Suppressor macrophage (primary cell): ENCODE measurements at places on chromosomes 11 and 22.

GRCh38 chr11:57095417-57095816 lies 86.3 kb upstream of the LRRC55 start:
- DNase-seq, result no peak

DNA sequence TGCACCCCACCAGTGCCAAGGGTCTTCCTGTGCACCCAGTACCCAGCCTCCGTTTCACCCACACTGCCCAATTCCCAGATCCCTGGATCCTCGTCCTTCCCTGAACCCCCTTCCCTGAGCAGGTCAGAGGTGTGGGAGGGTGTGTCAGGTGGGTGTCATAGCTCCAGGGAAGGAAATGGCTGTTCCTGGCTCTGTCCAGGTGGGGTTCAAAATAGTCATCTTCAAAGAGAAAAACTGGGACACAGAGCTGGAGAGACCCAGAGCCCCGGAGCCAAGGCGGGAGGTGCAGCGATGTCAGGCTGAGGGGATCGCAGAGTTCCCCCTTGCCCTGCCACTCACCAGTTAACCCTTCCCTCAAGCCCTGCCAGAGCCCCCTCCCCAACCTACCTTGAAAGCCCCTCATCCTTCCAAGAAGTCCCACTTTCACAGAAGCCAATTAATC lies 698 bp downstream of the C1QTNF4 start:
- DNase-seq, result no peak

DNA sequence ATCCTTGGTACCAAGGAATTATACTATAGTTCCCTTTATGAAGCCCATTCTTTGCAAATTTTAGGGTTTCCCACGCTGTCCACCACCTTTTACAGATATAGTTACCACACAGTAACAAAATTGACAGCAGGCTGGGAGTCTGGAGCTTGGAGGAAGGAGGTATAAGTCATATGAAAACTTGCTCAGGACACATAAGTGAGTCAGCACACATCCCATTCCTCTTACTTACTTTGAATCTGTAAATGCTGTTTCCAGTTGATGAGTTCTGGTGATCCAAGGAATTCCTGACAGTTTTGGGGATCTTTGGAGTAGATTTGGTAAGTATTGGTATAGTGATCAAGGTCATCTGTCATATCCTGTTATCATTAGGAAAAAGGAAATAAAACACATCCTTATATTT lies 19.2 kb downstream of the GLYAT start:
- DNase-seq, result no peak

DNA sequence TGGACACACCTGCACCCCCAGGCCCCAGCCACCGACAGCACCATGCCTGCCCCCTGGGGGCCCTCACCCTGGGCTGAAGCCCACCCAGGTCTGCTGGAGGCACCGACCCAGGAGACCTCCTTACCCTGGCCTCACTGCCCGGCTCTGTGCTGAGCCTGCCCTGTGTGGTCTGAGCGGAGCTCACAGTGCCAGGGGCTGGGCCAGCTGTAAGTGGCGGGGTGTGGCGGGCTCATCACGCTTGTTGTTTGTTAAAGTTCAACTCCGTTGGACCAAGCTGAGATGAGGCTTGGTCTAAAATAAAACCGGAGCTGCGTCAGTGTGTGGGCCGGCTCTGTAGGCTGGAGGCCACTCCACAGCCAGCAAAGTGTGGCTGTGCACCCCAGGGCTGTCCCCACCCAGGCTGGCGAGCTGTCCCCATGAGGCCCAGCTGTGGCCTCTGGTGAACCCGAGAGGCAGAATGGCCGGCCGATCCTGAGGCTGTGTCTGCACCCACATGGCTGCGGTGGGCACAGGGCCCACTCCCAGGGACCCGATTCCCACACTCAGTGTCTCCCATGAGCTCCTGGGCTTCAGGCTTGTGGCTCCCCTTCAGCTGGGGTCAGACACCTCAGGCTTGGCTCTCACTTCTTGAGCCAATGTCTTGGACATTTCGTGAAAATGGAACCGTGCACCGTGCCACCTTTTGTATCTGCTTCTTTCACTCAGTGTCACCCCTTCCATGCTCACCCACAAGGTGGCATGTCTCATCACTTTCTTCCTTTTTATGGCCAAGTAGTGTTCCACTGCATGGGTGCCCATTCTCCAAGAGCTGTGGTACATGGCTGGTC lies 137.9 kb downstream of the CTTN start:
- no peak for DNase-seq

- no peak for DNase-seq
Measured at GRCh38 chr22:11605468-11605981, 3922.5 kb upstream of the OR11H1 start.

DNA sequence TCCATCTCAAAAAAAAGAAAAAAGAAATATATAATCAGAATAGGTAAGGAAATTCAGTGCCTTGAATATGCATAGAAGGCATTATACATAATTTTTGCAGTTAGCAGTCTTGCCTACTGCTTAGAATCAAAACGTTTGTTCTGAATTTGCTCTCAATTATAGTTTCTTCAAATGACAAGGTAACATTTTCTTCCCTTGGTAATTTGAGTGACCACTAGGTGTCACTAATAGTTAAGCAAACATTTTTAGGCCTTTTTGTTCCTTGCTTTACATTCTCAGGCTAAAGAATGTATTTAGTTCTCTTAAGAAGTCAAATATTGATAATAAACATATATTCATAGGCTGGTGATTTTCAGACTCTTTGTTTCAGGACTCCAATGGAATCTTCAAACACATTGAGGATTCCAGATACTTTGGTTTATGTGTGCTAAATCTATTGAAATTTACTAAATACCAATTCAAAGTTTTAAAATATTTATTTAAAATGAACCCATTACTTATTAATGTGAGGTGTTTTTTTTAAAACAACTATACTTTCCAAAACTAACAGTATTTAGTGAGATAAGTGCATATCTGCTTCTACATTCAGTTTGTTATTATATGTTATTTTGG lies 55.0 kb upstream of the DEPDC7 start:
- DNase-seq, result peak; percentile 71

DNA sequence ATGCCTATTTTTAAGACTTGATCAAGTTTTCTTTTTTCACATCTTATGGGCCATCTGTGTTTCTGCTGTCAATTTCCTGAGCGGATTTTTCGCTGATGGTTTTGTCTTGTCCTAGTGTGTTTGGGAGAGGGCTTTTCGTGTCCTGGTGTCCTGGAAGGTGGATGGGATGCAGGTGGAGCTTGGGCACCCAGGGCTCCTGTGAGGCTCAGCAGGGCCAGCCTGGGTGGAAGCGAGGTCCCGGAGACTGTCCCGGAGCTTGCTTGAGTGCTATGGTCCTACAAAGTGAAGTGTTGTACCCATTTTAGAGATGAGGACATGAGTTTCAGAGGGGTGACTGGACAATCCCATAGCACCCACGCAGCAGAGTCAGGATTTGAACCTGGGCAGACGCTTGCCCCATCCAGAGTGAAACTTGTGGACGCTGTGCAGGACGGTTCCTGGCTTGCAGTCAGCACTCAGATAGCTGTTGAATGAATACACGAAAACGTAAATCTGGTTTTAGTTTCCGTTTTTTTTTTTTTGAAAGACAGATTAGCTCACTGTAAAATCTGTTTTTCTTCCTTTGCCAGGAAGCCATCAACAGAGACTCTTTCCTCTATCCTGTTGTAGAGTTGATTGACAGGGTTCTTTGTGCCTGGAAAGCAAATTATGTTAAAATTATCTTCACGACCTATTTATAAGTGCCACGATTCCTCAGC lies 64.1 kb downstream of the TBC1D22A start:
- DNase-seq, result no peak

DNA sequence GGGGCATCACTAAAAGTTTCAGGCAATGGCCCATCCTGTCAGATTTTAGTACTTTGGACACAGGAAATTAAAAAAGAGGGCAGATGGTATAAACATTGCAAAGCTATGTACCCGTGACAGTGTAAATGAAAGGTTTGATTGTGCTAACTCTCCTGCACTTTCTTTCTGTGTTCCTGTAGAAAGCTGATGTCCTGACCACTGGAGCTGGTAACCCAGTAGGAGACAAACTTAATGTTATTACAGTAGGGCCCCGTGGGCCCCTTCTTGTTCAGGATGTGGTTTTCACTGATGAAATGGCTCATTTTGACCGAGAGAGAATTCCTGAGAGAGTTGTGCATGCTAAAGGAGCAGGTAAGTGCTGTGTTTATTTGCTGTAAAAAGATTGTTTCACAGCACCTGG lies 10.3 kb downstream of the CAT start:
- DNase-seq, result no peak

DNA sequence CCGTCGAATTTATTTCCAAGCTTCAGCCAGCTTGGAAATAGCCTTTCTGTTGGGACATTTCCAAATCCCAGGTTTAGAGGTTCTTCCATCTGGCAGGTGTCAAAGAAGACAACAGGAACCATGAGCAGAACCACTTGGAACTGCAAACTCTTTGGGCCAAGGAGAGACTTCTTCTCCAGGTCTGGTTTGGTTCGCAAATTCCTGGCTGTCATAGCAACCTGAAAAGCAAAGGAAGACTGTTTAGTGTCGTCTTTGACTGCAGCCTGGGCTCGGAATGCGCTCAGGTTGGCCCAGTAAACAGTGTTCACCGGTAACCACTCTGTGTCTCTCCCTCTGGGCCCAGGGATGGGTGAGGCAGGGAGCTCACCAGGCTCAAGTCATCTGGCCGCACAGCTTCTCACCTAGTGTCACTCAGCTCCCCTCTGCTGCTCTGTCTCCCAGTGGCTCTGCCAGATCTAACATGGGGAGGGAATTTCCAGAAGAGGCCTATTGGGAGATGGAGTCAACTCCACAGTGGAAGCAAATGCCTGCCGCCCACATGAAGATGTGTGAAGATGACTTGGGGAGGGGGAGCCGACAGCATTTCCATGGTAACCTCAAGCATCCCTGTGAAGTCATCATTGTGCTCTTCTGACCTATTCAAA lies 11.9 kb upstream of the CLMP start:
- no peak for DNase-seq

DNA sequence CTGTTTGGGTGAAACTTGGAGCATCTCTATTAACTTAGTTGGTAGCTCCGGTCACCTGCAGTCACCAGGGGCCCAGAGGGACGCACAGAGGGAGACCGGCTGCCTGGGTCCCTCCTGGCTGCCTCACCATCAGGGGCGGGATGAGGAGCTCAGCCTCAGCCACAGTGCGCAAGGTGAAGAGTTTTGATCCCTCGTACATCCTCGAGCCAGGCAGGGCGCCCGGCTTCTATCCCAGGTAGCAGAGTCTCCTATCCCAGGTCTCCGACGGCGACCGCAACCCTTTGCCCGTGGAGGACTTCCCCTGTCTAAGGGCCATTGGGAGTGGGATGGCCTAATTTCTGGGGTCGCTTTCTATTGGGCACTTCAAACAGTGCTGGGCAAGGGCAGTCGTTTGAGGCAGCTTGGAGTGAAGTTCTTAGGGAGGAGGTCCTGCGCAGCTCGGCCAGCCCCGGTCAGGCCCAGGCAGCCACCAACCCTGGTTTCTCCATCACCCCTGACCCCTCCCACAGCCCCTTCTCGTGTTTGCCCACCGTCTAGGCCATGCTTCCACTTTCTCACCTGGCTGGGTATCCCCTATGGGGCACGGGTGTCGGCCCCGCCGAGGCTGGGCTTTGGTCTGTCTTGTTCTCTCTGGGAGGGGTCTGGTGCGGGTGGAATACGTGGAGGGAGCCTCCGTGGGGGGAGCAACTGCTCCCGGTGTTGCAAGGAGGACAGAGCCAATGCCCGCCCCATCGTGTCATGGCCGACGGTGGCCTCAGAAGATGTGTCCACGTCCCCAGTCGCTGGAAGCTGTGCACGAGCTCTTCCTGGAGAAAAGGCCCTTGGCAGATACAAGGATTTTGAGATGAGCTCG lies 3.6 kb upstream of the MRGPRG start:
- DNase-seq, result no peak

DNA sequence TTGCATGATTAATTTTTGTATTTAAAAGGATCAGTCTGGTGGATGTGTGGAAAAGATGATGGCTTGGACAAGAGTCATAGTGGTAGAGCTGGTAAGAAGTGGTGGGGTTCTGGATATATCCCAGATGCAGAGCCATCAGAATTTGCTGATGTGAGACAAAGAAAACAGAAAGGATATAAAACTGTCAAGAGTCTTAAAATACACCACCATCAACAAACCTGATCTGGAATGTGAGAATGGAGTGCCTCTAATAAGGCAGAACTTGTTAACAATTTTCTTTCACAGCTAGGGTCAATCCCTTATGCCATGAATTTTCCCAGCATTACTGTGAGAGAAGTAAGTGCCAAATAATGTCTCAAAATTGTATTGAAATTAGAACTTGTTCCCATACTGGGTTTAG lies 215.4 kb downstream of the METTL15 start:
- no peak for DNase-seq

- peak; percentile 35 for DNase-seq
Measured at GRCh38 chr11:75583718-75584658, 21.9 kb downstream of the SERPINH1 start.

DNA sequence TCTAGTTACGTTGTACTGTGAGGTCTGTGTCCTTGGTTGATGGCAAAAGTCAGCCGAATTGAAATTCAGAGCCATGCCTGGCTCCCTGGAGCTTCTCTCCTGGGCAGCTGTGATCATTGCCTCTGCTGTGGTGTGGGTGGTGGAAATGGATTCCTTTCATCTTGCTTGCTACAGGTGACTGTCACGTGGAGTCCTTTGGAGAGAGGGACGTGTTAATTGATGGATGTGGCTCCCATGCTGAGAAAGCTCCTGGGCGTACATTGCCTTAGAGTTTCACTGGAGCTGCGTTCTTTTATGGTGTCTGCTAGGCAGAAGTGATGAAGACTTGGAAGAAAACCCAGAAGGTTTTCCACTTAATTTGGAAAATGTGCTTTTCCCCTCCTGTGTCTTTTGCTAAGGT lies 41.9 kb upstream of the PPP6R3 start:
- no peak for DNase-seq

DNA sequence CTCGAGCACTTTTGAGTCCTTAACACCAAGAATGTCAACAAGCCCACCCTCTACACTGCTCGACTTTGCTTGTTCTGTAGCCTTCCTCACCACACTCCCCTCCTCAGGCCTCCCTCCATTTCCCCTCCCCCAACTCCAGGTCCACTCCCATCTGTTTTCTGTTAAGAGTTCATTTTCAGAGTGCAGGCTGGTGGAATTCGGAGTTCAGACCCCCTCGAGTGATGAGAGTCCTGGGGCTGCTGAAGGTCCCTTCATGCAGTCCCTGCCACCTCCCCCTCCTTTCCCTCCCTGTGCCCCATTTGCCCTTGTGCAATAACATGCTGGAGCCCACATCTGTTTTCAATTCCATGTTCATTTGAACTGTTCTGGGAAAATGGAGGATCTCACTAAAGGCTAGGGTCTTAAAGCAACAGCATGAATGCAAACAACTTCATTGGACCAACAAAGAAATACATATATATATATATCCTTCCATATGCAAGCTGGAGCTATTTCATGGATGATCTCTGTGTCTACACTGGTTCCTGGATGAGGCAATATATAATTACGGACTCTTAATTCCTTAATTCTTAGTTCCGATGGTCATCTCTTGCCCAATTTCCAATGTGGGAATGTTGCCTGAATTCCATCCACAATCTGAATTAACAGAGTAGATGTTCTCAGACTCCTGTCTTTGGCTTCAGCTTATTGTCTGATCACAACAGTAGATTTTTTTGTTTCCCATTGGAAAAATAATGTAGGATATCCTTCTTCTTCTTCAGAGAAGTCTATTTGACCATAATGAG lies 340.4 kb downstream of the ETS1 start:
- DNase-seq, result no peak

- peak; percentile 92 for DNase-seq
Measured at GRCh38 chr11:47578524-47579494, at the start of the genes KBTBD4 and NDUFS3. TSS of gene KBTBD4 (minus strand) at chr11:47578970. CDS start at chr11:47578951, 19 bp downstream. TSS of gene NDUFS3 (plus strand) at chr11:47579074. CDS start at chr11:47579092, 18 bp downstream.

GRCh38 chr11:128856241-128856640 lies 10.9 kb downstream of the KCNJ1 start:
- no peak for DNase-seq
